ENCODE measurements at places on chromosomes 3 and 15.

- DNase-seq = no peak
Observed at GRCh38 chr15:38438031-38438986, 15.6 kb upstream of the FAM98B start.

DNA sequence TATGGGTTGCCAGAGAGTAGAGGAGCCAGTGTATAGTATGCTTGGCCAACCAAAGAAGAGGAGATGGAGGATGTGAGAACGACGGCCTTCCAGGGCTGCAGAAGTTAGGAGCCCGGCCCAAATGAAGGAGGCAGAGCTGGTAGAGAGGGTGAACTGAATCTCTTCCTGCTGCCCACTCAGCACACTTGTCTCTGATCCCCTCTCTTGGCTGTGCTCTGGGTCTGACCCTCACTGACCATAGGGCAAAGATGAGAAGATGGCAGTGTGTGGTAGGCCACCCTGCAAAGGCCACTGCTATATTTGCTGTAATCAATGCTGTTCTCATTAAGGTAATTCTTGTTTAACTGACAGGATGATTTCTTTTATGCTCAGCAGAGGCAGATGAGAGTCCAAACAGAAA is 256.0 kb downstream of the OCA2 start:
- no peak for DNase-seq

DNA sequence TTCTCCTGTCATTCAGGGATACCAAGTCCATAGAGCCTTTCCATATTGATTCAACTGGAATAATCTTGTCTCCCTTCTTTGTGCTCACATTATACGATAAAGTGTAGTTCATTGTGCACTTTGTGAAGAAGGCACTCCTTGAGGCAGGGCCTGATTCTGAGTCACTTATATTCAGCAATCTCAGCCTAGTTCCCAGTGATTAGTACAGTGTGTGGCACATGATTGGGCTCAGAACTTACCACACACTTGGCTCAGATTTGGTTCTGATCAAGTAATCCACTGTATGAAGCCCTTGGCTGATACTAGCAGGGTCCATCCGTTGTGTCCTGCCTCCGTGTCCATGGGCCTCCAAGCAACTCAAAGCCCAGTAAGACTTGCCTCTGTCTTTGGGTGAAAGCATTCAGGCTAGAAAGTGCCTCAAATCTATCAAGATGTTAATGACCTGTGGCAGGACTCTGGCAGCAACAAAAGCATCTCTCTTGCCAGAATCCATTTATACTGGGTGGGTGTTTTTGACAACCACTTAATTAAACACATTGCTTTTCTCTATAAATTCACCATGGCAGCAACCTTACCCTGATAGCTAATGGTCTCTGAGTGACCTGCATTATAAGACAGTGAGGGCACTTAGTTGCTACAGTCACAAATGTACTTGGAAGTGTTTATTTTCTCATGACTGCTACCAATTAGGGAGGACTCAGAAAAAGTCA is 51.3 kb downstream of the TPRG1 start:
- no peak for DNase-seq

- DNase-seq = no peak
Observed at GRCh38 chr3:72242326-72242725, 457.4 kb upstream of the PROK2 start.

GRCh38 chr15:38048001-38048455 is 113.6 kb downstream of the TMCO5A start:
- DNase-seq = no peak

GRCh38 chr3:59464187-59464586 is 414.4 kb upstream of the CFAP20DC start:
- no peak for DNase-seq

GRCh38 chr3:185934767-185935464 is 2.9 kb downstream of the TRA2B start:
- no peak for DNase-seq

DNA sequence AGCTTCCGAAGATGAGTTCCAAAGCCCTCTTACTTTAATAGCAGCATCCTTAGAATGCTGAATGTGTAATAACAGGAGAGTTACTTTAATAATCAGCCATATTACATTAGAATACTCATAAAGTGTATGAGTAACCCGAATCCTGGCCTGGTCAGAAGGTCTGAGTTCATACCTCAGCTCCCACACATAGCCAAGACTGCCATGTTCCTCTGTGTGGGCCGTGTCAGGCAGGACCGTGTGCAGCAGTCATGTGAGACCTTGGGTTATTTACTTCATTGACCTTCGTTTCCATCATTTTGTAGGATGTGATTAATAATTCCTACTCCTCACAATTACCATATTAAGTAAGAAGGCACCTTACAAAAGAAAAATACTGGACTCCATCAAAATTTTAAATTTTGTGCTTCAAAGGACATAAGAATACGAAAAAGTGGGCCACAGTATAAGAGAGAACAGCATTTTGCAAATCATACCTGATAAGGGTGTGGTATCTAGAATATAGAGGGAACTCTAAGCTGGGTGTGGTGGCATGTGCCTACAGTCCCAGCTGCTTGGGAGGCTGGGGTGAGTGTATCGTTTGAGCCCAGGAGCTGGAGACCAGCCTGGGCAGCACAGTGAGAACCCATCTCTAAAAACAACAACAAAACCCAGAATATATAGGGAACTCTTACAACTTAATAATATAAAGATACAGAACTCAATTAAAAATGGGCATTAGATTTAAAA is 163.4 kb downstream of the ATG7 start:
- no peak for DNase-seq

DNA sequence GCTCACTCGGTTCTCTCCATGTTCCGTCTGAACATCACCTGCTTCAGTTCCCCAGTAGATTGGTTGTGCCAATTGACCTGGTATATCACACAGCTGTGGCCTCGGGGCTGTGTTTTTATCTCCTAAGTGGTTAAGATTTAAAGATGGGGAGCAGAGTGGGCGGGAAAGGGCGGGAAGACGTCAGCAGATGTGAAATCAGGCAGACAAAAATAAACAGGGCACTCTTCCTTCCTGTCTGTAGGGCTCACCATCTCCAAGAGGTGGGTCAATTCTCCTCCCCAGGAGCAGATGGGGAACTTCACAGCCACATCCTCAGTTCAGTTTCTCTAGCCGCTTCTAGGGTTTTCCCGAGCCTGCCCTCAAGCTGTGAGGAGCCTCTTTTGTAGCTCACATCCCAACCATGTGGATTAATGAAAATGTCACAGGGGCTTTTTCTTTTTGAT is 26.8 kb upstream of the LIMD1 start:
- no peak for DNase-seq

GRCh38 chr3:73633916-73634344 is 9.2 kb upstream of the PDZRN3 start:
- DNase-seq = no peak

- no peak for DNase-seq
Observed at GRCh38 chr15:79620112-79620857, 188.1 kb downstream of the MINAR1 start.

DNA sequence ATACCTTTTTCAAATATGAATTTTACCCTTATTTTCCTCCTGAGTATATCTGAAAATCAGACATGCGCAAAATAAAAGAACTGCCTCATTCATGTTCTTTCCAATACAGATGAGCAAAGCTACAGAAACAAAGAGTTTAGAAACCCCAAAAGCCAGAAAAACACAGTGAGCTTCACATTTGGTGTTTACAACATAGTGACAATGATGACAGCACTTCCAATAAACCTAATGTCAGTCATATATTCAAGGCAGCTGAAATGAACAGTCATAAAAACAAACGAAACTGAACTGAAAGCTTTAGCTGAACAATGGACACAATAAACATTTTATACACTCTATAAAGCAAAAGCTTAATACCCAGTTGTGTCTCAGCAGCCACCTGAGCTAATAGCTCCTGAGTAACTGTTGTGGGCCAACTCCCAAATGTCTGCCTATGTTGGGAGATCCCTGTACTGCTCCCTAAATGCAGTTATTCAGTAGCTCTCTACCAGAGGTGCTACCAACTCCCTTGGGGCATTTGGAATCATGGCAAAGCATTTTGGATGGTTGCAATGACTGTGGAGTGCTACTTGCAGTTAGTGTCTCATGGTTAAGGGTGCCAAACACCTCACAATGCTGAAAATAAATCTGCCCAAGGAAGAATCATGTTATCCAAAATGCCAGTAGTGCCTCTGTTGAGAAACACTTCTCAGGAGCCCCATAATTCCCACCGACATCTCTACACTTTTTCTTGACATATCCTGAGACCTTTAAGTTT is 131.5 kb downstream of the TGFBR2 start:
- DNase-seq = no peak

DNA sequence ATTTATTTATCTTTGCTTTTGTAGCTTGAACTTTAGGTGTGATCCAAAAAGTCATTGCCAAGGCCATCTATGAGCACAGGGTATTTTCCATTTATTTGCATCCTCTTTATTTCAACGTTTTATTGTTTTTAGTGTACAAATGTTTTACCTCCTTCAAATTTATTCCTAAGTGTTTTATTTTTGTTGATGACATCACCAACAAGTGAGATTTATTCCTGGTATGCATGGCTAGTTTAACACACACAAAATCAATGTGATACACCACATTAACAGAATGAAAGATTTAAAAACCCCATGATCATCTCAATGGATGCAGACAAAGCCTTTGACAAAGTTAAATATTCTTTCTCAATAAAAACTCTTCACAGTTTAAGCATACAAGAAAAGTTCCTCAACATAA is 66.3 kb upstream of the CHRM5 start:
- DNase-seq = no peak

DNA sequence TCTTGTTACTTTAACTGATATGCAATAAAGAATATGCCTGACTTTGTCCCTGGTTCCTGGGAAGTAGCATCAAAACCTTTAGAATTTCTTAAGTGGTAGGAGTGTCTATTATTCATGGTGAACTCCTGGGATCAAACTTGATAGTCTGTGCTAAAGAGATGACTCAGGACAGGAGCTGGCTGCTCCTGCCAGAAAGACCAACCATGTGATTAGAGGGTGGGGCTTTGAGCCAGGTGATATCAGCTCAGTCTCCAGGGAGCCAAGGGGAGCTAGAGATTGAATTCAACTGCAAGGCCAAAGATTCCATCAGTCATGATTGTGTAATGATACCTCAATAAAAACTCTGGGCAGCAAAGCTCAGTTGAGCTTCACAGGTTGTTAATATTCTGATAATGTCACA is 20.6 kb upstream of the TMC3 start:
- peak; percentile 26 for DNase-seq

DNA sequence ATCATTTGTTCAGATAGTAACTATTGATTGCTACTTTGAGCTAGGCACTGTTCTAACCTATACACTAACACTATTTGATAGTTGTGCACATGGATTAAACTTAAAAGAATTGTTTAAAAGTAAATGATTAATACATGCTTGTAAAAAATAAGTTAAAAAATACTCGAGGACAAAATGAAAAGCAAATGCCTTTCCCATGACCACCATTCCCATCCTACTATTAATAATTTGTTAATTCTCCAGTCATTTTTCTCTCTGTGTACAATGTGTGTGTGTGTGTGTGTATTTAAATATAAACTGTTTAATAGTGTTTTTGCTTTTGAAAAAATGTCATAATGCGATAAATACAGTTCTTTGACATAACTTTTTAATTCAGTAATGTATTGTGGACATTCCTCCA is 78.7 kb upstream of the KCNMB2 start:
- DNase-seq = no peak

GRCh38 chr3:196843435-196844110 is 24.1 kb upstream of the SENP5 start:
- DNase-seq = peak; percentile 3

DNA sequence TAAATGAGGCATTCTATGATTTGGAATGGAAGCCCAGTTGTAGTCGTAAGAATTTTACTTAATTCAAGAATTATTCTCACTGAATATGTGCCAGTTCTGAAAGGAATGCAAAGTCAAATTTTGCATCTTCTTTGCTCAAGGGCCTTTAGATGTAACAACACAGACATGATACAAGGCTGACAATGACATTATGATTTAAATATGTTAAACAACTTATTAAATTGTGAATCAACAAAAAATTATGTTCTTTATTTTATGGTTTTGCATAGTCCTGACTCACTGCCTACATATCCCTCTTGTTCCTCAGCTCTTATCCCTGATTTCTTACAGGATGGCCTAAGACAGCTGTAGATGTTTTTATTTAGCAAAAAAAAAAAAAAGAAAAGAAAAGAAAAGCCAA is 170.9 kb upstream of the NR2E3 start:
- no peak for DNase-seq

DNA sequence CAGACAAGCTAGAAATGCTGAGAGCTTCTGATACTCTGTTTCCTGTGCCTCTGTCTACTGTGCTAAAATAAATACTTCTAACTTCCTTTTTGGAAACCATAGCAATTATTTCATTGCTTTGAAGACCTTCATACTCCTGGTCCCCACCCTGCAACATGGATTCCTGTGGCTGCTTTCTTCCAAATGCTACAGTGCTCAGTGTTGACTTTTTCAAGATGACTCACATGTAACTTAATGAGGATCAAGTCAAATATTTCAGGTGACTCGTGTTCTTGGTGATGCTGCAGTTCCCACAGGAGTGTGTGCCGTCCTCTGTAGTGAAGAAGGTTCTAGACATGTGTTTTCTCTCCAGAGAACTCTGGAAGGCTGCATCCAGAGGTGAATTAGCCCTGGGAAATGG is 288.6 kb downstream of the CLSTN2 start:
- peak; percentile 60 for DNase-seq

DNA sequence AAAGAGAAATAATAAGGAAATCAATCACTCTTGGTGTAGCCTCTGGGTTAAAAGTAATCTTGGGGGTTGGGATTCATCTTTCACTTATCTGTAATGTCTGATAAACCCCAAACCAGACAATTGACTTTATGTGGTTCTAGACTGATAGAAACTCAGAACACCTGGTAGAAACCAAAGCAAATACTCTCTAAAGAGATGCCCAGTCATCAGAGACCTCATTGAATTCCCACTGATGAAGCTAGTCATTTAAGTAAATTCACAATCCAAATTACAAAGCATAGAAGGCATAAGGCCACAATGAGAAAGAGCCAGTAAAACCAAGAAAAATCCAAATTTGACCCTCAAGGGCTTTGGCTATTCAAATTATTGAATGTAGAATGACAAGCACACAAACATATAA is 250.6 kb downstream of the MBNL1 start:
- no peak for DNase-seq

- no peak for DNase-seq
Observed at GRCh38 chr3:49132073-49132436, 795 bp downstream of the LAMB2 start.

GRCh38 chr3:32305361-32305876 is 66.9 kb downstream of the CMTM8 start:
- DNase-seq = no peak

GRCh38 chr3:165884518-165884917 is 47.3 kb upstream of the BCHE start:
- DNase-seq = peak; percentile 27

- no peak for DNase-seq
Observed at GRCh38 chr3:52722491-52722890, 16.6 kb downstream of the SPCS1 start.

DNA sequence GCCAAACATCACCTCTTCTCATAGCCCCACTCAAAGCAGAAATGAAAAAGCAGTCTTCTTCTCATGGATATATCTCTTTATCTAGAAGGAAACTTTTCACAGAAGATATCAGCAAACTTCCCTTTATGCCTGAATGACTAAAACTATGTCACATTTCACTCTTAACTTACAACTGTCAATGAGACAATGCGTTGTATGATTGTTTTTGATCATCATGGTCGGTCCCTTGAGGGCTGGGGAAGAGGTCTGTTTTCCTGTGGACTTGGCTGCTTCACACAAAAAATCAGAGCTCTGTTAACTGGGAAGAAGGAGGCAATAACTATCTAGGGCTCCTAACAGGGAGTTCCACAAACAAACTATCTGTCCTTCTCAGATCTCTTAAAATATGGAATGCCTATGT is 5.1 kb downstream of the NLGN1 start:
- DNase-seq = no peak
